A172 (cell line): ENCODE measurements at places on chromosomes 12 and 14.

DNA sequence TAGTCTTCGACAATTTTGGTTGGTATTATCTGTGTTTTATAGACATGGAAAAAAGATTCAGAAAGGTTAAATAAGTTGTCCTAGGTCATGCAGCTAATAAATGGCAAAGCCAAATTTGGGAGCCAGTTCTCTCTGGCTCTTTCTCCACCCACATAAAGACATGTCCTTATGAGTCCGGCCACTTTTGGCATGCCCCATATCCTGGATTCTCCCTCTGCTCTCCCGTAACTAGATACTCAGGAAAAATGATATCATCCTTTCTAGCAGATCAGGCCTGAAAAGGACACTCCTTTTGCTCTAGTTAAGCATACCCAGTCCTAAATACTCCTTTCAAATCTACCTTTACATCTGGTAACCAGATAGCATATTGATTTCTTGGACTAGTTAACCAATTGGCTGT, 64.4 kb downstream of the TTLL5 start:
- no peak for DNase-seq

DNA sequence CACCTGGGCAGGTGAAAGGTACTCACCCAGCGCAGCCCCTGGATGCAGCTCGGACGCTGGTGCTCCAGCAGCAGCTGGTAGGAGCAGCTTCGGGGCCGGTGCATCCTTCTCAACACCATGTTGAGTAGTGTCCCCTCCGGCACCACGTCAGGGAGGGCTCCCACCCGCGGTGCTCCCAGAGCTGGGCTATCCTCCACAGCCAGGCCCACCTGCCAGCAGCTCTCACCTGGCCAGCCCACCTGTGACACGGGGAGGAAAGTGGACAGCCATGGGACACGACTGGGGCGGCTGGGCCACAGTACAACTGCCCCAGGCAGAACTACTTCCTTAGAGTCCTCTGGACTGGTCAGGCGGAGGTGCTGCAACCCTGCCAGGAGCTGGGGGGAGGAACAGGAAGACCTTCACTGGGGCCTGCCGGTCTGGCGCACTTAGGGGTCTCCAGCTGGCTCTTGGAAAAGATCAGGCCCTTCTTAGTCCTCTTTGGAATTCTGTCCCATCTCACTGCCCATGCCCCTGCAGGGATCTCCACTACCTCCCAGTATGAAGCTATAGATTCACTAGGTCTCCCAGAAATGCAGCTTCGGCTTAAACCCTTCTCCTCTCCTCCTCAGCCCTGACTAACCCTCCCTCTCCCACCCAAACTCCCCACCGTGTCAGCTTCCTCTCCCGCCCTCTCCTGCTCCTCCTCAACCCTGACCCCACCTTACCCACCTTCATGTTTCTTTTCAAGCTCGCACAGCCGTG, 668 bp downstream of the RAPGEF3 start:
- no peak for DNase-seq

DNA sequence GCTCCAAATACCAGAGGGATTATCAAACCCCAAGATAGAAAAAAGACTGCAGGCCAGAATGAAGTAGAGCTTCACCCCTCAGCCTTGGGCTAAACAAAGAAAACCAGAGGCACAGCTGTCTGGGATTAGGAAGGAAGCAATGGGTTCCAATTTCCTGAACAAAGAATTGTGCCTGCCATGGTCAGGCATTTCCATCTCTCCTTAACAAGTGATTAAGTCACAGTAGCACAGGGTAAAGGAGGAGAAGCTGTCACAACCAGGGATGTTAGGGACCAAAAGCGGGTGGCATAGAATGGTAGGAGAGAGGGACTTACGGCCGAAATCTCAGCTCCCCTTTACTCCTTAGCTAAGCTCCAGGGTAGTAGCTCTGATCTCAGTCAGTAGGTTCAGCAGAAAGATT, 33.9 kb downstream of the SPTLC2 start:
- no peak for DNase-seq

GRCh38 chr12:126761420-126761819, 1505.5 kb upstream of the TMEM132C start:
- no peak for DNase-seq
